Activated T-helper 9 cell treated with anti-CD3 and anti-CD28 coated beads, Interleukin-2, amount 50 U/mL, for 16 hours (primary cell): ENCODE measurements at places on chromosomes 11 and 22.

DNA sequence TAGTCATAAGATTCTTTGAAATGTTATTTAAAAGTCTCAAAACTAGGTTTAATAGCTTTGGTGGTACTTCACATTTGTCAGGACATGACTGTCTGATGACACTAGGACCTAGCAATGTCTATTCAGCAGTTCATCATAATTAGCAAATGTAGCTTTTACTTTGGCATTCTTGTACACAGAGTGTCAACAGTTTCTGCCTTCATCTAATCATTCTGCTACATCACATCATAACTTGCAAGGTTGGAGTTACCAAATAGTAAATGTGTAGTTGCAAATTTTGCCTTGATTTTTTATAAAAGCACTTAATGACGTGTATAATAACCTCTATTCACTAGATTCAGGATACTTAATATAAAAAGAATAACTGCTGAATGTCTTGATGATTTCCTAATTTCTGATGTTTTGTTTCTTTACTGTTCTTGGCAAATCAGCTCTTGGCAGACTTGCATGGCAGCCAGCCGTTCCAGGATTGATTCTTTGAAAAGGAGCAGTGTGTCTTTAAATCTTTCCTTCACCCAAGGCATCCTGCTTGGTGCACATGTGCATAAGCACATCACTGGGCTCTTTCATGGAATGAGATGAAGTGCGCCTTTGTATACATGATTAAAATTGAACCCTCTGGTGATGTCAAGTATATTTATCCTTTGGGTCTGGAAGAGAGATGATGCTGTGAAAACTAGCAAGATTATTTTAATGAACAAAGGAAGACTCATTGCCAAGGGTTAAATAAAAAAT lies 12.2 kb downstream of the FBXO7 start:
- no peak for DNase-seq

DNA sequence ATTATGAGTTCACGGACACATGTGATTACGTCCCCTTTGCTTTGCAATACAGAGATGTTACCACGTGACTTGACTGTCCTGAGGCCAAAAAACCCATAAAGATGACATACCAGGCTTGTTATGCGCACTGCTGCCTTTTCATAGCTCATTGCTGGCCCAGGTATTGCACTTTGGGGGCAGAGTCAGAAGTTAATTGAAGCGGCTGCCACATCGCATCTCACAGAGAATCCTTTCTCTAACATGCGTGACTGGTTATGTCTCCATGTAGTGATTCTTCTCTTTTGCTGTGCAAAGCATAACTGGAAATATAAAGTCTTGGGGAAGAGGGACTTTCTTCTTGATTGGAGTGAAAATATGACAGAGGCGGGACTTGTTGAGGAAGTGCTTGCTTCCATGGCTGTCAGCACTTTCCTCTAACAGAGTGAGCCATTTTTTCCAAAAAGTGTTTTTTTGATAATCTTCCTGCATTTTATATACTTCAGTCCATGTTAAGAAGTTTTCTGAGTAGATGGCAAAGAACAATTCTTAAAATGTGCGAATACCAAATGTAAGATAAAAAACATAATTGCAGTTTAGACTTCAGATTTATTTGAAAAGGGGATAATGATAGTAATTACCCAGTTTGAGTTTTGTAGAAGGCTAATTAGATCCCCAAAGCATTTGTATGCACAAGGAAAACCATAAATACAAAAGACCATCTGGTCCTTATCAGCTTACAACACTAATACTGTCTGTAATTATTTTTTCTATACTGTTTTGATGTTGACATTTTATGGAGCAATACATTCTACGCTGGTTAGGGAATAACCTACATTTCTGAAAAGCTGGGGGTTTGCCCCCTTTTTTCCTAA lies 324.6 kb upstream of the MTNR1B start:
- DNase-seq: no peak

GRCh38 chr11:2381494-2382128 lies 4.5 kb downstream of the CD81 start:
- DNase-seq: no peak

DNA sequence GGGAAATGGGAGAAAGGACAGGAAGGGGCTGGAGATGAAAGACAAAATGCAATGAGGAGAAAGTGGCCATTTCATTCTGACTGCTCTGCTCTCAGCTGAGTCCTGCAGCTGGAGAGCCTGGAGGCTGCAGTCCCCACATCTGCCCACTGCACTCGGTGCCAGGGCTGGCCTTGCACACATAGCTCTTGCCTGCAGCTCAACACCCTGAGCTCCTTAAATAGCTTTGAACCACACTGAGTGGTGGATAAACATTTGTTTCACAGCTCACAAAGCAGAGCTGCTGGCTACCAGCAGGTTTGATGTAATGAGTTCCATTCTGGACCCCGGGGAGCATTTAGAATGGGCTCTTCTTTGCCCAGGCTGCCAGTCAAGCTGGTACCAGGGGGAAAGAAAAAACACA lies 426.1 kb upstream of the CADM1 start:
- DNase-seq: no peak

- no peak for DNase-seq
Observed at GRCh38 chr11:126408901-126409619, 53.6 kb downstream of the ST3GAL4 start.

GRCh38 chr11:7319501-7319900 lies 67.8 kb downstream of the SYT9 start:
- DNase-seq: no peak

DNA sequence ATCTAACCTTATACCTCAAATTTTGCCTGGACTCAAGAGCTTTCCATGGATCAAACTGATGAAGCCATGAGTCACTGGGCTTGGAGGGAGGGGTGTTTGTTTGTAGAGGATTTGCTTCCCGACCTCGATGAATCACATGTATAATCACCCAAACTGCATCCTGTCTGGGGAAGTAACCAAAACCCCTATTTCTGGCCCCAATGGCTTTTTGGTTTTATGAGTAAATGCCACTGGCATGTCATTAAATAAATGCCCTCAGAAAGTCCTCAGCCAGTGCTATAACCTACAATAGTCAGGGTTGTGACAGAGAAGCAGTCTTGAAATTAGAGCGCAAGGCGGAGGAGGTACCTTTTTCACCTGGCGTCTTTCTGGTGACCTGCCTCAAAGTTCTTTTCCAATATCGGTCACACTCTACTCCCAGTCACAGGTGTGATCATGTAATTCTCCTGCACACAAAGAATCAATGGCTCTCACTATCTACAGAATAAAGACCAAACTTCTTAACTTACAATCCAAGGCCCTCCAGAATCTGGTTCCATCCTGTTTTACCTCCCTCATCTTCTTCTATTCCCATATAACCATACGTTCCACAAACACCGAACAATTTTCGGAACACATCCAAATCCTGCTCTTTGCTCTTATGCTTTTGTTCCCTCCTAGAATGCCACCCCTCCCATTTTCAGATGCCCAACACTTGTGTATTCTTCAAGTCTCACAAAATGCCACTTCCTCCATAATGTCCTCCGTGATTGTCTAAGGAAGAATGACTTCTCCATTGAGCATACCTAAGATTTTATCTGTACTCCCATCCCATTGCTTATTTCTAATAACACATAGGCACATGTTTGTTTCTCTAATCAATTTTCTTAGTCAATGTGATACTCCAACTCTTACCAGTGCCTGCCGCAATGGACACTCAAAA lies 81.3 kb upstream of the BLID start:
- DNase-seq: no peak
